Lung (tissue), 17 donors: ENCODE measurements at places on chromosomes 3 and 15. TPM values are rescaled to one million over a fixed set of nuclear protein-coding genes. Genes with fewer than 3 reads are reported as not detected.

DNA sequence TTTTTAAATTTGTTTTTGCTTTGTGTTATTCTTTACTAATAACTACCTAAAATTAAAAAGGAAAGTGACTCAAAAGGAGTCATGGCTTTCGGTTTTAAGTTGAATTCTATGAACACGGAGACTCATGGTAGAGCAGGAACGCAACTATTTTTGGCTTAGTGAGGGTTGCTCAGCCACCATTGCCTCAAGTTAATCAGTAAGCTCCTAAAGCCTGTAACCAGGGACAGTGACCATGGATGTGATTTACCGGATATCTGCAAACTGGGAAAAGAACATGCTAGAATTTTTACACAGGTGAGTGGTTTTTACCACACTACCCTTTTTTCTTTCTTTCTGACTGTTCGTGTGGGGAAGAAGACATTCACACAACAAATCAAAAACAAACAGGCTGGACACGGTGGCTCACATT, 11.8 kb downstream of the SLC12A8 start:
- H3K27me3 ChIP-seq = no peaks in the 10 kb centered on the region
- no peak for DNase-seq
- no peak overlapping the region for H3K4me3 ChIP-seq
- no peaks in the 10 kb centered on the region for H3K4me1 ChIP-seq

- H3K4me3 ChIP-seq = no peak overlapping the region
- no peaks in the 10 kb centered on the region for H3K27me3 ChIP-seq
- H3K27ac ChIP-seq = no peak overlapping the region
- peaks cover 3% of the 10 kb centered on the region for H3K4me1 ChIP-seq
- H3K36me3 ChIP-seq = no peaks in the 10 kb centered on the region
- DNase-seq = no peak
Observed at GRCh38 chr3:140585828-140586227, 92.0 kb upstream of the TRIM42 start.

DNA sequence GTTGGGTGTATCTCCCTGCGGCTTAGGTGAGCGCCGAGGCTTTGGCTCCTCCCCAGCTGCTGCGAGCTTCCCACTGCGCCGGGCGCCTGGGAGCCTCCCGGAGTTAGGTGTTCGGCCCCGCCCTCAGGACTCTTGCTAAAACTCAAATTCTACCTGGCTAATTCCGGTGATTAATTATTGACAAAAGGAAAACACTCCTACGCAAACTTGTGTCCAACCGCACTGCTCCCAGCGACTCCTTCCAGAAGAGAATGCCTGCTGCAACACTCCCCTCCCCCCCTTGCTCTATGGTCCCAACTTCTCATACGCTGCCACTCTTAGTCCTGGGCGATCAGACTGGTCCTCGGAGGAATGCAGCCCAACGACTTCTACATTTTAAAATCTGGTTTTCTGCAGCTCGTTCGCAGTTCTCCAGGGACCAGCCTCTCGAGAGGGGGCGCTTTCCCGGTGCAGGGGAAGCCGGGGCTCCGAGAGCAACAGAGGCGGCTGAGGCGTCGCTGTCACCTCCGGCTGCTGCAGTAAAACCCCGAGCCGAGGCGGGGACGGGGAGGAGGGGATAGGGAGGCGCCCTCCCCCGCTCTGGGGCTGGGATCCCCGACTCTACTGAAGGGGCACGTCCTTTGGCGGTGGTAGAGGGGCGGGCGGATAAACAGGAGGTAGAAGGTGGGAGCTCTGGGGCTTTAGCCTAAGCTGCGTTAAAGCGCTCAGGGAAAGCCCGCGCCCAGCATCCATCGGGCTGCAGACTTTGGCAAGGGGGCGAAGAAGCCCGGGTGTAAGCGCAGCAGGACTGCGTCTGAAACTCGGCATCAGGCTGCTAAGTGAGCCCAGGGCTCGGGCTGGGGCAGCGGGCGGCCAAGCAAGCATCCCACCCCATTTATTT, at the start of gene SPTSSB:
Gene SPTSSB, minus strand, starts transcription at position 77 of the 880 bp plus-strand sequence. CDS start 25,194 bp downstream, outside the sequence.
- H3K36me3 ChIP-seq = no peaks in the 10 kb centered on the region
- H3K4me1 ChIP-seq = peaks cover 8% of the 10 kb centered on the region
- peaks cover 49% of the 10 kb centered on the region for H3K27me3 ChIP-seq
- peak within 1 kb of the TSS; percentile 18 for H3K4me3 ChIP-seq
- no peak within 1 kb of the TSS for H3K27ac ChIP-seq

TMEM266 gene
- total RNA-seq = 1.1 TPM

- no peak for DNase-seq
- peaks cover 10% of the 10 kb centered on the region for H3K36me3 ChIP-seq
- no peaks in the 10 kb centered on the region for H3K27me3 ChIP-seq
Observed at GRCh38 chr3:184003187-184003967, 14.3 kb downstream of the ABCC5 start.

SAXO2 gene
- 45.7 TPM for total RNA-seq

DNA sequence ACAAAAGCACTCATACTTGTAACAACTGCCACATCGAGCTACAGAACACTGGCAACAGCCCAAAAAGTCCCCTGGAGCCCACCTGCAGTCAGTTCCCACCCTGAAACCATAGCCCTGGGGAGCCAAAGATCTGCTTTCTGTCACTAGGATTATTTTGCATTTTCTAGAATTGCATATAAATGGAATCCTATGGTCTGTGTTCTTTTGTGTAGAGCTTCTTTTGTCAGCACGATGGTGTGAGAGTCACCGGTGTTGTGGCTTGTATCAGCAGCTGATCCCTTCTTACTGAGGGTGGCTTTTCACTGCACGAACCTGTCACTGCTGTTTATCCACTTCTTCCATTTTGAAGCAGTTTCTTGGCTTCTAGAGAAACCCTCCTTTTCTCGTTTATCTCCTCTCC, 60.1 kb upstream of the PRR23E start:
- peaks cover 3% of the 10 kb centered on the region for H3K4me1 ChIP-seq
- no peak for DNase-seq
- no peak overlapping the region for H3K27ac ChIP-seq
- no peaks in the 10 kb centered on the region for H3K36me3 ChIP-seq
- H3K4me3 ChIP-seq = no peak overlapping the region

DNA sequence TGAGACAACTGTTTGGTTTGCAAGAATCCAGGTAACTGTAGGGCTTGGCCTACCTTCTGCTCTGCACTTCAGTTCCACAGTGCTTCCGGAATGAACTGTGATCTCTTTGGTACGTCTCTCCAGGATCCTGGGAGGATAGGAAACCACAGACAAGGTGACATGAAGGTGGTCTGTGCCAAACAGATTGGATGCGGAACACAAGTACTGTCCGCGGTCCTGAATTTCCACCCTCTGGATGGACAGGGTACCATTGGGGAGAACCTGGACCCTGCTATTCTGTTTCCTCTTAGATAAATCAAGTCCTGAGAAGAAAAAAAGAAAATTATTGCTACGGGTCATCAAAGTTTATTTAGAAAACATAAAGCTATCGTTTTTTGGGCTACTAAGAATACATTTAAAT, 17.3 kb downstream of the IGSF10 start:
- H3K4me1 ChIP-seq = peaks cover 5% of the 10 kb centered on the region
- H3K36me3 ChIP-seq = peaks cover 28% of the 10 kb centered on the region
- DNase-seq = peak; percentile 55
- H3K4me3 ChIP-seq = no peak overlapping the region
- no peak overlapping the region for H3K27ac ChIP-seq

GRCh38 chr15:89119489-89120478, 31.5 kb downstream of the ABHD2 start:
- H3K4me1 ChIP-seq = peaks cover 2% of the 10 kb centered on the region
- H3K36me3 ChIP-seq = peaks cover 5% of the 10 kb centered on the region
- H3K27me3 ChIP-seq = no peaks in the 10 kb centered on the region
- peak overlapping the region; percentile 93 for H3K27ac ChIP-seq
- H3K4me3 ChIP-seq = no peak overlapping the region

DNA sequence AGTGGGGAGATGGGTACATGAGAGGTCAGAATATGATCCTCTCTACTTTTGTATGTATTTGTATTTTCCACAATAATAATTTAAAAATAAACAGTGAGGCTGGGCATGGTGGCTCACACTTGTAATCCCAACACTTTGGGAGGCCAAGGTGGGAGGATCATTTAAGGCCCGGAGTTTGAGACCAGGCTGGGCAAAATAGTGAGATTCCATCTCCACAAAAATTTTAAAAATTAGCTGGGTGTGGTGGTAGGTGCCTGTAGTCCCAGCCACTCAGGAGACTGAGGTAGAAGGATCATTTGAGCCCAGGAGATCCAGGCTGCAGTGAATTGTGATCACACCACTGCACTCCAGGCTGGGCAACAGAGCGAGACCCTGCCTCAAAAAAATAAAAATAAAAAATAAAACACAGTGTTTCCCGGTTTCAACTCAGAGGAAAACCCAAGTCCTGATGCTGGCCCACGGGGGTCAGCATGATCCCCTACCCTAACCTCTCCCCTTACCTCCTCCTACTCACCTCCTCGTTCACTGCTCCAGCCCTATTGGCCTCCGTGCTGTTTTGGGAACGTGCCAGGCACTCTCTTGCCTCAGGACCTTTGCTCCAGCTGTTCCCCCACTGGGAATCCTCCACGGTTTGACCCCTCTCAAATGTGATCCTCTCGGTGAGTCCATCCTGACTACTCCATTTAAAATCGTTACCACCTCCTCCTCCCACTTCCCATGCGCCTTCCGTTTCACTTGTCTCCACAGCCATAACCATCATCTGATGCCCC, 2.9 kb upstream of the KLHL40 start:
- no peaks in the 10 kb centered on the region for H3K36me3 ChIP-seq
- H3K27ac ChIP-seq = no peak overlapping the region
- H3K27me3 ChIP-seq = no peaks in the 10 kb centered on the region
- no peaks in the 10 kb centered on the region for H3K4me1 ChIP-seq
- no peak overlapping the region for H3K4me3 ChIP-seq

DNA sequence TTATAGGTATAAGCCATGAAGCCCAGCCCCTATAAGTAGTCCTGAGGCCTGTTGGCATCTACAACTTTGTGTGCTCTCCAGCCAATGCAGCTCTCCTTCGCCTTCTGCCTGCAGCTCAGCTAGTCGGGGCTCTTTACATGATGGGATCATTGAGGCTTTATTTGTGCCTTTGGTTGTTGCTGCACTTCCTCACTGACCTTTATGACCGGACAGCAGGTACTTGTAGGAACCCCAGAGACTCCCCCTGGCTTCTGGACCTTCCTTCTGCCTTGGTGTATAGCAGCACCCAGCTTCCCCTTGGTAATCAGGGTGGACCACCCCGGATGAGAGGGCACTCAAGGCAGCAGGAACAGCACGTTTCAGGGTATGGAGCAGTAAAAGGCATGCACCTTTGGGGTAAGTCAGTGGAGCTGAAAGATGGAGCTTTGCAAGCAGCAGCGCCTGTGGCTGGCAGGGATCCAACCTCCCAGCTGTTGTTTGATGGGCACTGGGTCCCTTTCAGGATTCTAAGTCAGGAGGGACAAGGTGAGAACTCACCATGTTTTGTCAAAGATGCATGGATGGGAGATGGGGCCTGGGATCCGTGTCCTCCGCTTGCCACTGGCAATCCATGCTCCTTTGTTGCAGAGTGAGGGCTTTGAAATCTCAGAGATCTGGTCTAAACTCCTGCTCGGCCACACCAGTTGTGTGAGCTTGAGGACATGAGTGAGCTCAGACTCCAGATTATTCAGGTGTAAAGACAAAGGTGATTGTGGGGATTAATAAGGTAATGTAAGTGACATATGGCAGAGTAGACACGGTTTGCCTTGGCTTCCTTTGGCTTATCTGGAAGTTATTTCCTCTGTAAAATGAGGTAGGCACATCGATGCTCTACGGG, 65.1 kb upstream of the KLF13 start:
- no peak overlapping the region for H3K4me3 ChIP-seq
- no peak overlapping the region for H3K27ac ChIP-seq
- peaks cover 2% of the 10 kb centered on the region for H3K4me1 ChIP-seq
- no peaks in the 10 kb centered on the region for H3K36me3 ChIP-seq
- no peak for DNase-seq
- no peaks in the 10 kb centered on the region for H3K27me3 ChIP-seq

DTX3L gene
- total RNA-seq = 39.0 TPM

GRCh38 chr3:10530241-10530640, 24.9 kb upstream of the ATP2B2 start:
- no peaks in the 10 kb centered on the region for H3K27me3 ChIP-seq
- H3K27ac ChIP-seq = no peak overlapping the region
- no peak overlapping the region for H3K4me3 ChIP-seq
- H3K36me3 ChIP-seq = no peaks in the 10 kb centered on the region

DNA sequence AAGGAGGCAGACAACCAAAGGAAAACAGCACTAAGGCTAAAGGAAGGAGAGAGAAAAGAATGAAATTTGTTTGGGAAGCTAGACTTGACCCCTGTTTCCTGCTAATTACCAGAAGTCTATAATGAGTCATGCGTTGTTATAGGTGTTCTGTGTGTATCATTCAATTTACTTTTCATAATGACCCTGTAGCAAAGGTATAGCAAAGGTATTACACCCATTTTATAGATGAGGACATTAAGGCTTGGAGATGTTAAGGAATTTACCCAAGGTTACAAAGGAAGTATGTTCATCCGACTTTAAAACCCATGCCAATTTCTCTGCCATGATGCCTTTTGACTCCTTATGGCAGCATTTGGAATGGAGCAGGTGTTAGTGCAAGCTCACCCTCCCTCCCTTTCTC, 54.9 kb downstream of the RAP2B start:
- H3K4me3 ChIP-seq = no peak overlapping the region
- H3K27me3 ChIP-seq = no peaks in the 10 kb centered on the region
- no peaks in the 10 kb centered on the region for H3K36me3 ChIP-seq

IL17RD gene
- 1.9 TPM for total RNA-seq

DNA sequence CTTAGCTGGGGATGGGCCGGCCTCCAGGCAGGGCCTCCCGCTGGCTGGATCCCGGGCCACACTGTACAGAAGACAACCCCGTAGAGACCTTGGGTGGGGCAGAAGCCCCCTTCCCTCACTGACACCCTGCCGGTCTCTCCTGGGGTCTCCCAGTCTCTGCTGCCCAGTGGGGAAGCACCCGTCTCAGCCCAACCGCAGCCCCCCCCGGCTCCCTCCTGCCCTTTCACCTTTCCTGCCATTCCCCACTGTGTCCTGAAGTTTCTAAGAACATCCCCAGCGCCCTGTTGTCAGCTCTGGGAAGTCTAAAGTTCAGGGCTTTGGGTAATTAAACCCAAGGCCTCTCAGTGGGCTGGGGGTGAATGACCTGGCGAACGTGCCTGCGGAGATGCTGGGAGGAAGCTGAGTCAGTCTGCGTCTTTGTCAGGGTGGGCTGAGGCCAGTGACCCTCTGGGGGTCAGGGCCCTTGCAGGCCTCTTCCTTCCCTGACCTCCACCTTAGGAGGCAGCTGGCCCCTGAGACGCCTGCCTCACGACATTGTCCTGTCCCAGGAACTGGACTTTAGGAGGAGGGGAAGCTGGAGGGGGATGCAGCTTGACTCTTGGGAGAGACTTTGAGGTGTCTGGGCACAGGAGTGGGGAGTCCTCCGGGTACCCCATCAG, 1.4 kb upstream of the SLC51A start:
- H3K27ac ChIP-seq = no peak overlapping the region
- H3K36me3 ChIP-seq = no peaks in the 10 kb centered on the region
- peaks cover 4% of the 10 kb centered on the region for H3K4me1 ChIP-seq
- H3K27me3 ChIP-seq = peaks cover 3% of the 10 kb centered on the region
- DNase-seq = no peak

- no peaks in the 10 kb centered on the region for H3K36me3 ChIP-seq
- H3K4me3 ChIP-seq = no peak overlapping the region
- H3K27ac ChIP-seq = no peak overlapping the region
- no peak for DNase-seq
- no peaks in the 10 kb centered on the region for H3K4me1 ChIP-seq
Observed at GRCh38 chr3:142935963-142936362, 27.5 kb downstream of the PAQR9 start.

GRCh38 chr3:30764891-30765290, 129.6 kb downstream of the GADL1 start:
- H3K27me3 ChIP-seq = no peaks in the 10 kb centered on the region
- no peaks in the 10 kb centered on the region for H3K4me1 ChIP-seq
- DNase-seq = no peak
- H3K4me3 ChIP-seq = no peak overlapping the region

ACVR2B gene
- total RNA-seq = 5.9 TPM

- H3K27ac ChIP-seq = no peak overlapping the region
- H3K4me3 ChIP-seq = no peak overlapping the region
- no peaks in the 10 kb centered on the region for H3K36me3 ChIP-seq
- no peaks in the 10 kb centered on the region for H3K27me3 ChIP-seq
- DNase-seq = no peak
- no peaks in the 10 kb centered on the region for H3K4me1 ChIP-seq
Observed at GRCh38 chr3:167375478-167375877, 4.6 kb downstream of the ZBBX start.

GATM gene
- total RNA-seq = 6.3 TPM
